Stimulated activated naive B cell treated with anti-CD40 and anti-IgM and Interleukin-4, amounts not matched to agents 10 μg/mL and 1 μg/mL and 100 μg/mL, for 72 hours (primary cell): ENCODE measurements at places on chromosomes 6 and 20.

- no peak for DNase-seq
These were observed 133.8 kb downstream of the CLIC5 start for GRCh38 chr6:45881705-45882467.

DNA sequence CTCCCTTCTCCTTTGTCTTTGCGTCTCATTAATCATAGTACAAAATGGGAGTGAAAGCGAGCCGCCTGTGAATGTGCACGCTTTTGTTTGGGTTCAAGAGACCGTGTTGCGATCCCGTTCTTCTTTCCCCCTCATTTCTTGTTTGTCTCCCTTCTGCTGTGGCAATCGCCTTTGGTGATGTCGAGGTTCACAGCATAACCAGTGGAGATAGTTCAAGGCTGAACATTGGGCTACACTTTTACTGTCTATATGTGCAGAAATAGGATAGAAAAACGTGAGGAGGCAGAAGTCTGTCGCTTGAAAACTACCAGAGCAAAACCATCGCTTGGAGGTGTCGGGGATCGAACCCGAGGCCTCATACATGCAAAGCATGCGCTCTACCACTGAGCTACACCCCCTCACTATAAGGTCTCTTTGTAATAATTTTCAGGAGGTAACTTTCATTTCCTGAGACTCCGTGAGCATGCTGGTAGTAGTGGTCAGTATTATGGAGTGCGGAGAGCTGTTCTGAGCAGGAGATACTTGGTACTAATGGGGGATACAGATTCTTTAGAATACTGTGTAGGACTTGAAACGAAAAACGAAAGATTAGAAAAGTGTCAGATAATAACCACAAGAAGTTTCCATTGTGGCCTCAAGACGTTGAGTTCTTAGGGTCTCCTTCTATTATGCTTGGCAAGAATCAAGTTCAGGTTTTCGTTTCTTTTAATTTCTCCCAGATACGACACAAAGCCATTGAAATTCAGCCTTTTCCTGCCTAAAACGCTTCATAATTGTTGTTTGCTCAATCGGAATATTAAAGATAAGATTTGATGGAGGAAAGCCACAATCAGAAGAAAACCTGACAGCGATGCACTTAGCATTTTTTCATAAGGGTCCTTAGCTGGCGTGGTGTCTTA, 106.6 kb downstream of the TRIM27 start:
- no peak for DNase-seq

GRCh38 chr6:3915076-3915791, 66.1 kb downstream of the FAM50B start:
- DNase-seq = no peak

GRCh38 chr20:35283441-35284266, 918 bp downstream of the EIF6 start:
- DNase-seq = no peak

DNA sequence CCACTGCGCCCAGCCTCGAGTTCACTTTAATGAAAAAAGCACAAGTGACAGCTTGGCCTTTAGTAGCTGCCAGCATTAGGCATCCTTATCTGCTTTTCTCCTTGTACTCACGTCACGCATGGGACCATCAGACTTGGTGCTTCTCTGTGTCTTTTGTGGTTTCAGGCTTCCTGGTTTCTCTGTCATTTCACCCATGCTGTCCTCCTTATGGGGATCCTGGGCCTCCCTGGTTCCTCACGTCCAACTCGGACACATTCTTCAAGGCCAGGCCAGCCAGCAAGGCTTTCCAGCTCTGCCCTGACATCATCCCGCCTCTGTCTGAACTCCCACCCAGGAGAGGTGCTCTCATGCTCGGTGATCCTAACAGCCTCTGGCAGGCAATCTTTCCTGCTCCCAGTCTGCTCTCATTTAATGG, 83.2 kb downstream of the TIAM2 start:
- no peak for DNase-seq

DNA sequence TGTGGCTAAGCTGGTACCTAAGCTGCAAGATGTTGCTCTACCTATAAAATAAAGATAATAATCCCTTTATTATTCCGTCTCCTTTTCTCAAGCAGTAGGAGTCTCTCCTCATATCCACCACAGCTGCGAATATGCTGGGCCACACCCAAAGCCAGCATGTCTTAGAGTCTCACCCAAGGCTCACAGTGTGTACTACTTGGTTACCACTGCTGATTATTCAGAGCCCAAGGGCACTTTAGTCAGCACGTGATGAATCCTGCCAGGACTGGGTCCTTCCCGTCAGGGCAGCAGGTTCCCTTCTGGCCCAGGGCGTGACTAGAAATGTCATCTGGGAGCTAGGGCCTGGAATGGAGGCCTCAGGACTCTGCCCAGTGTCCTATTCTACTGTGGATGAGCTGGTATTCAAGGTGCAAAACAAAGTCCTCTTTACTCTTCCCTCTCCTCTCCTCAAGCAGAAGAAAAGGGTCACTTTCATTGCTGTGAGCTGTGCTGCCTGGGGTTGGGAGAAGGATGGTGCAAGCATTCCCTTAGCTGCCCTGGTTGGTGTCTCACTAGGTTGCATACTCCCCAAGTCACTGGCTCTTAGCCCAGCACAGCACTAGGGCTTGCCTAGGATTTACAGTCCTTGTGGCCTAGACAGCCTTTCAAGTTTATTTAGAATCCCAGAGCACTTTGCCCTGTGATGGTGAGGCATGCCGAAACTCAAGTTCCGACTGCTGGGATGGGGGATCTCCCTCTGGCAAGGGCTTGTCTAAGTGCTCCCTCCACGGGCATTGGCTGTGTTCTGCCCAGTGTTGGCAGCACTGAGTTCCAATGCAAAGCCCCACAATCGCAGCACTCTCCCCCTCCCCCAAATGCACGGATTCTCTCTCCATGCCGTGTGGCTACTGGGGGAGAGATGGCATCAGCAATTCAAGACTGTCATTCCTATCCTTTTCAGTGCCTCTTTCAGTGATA, 320.2 kb downstream of the BTBD9 start:
- DNase-seq = no peak

GRCh38 chr6:128918886-128919285, 35.9 kb downstream of the LAMA2 start:
- DNase-seq = no peak

DNA sequence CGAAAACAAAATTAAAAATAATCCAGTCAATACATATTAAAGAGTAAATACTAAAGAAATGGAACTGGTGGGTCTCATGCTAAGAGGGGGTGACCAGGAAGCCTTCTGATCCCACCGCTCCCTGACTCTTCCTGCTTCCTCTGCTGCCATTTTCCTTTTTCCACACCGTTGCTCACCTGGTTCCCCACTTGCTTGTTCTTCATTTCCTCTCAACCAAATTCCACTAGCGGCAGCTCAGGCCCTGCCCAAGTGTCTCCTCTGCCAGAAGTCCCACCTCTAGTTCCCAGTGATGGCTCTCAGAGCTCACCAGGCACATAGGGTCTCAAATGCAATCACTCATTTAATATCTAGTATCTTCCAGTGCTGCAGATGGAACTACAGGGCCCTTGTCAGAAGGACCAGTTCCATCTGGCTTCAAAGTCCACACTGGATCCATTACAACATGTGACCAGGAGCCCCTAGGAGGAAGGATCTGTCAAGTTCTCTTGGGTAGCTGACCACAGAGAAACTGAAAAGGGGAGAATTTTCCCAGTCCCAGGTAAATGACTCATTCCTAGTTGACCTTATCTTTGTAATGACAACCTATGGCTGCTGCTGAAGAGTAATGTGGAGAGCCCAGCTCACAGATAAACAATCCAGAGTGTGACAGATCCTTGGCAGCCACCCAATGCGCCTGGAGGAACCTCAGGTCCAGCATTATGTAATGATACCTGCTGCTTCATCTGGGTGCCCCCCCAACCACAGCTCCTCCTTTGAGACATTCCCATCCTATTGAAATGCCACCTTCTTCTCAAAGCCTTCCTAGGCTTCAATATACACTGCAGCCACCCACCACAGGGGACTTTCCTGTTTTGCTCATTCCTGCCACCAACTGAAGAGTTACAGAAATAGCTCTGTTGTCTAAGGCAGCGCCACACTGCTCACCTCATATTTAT, 38.2 kb downstream of the ELMO2 start:
- DNase-seq = no peak

- DNase-seq = no peak
These were observed 294.3 kb downstream of the CDC5L start for GRCh38 chr6:44681761-44682160.

DNA sequence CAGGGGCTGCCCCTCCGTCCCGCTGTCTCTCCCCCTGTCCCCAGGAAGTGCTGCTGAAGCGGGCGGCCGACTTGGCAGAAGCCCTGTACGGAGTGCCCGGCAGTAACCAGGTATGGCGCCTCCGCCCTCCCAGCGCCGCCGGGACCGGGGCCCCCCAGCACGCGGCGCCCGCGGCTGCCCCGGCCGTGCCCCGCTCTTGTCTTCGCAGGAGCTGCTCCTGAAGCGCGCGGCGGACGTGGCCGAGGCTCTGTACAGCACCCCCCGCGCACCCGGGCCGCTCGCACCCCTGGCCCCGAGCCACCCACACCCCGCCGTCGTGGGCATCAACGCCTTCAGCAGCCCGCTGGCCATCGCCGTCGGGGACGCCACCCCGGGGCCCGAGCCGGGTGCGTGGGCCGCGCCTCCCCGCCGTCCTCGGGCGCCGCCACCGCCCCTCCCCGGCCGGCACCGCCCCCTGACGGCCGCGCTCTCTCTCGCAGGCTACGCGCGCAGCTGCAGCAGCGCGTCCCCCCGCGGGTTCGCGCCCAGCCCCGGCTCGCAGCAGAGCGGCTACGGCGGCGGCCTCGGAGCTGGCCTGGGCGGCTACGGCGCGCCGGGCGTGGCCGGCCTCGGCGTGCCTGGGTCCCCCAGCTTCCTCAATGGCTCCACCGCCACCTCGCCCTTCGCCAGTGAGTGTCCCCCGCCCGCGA, 48.4 kb downstream of the CPXM1 start:
- DNase-seq = peak; percentile 16

GRCh38 chr20:31596831-31597480, 8.1 kb upstream of the ID1 start:
- no peak for DNase-seq

GRCh38 chr6:139443231-139444112, 69.0 kb upstream of the CITED2 start:
- DNase-seq = no peak

- peak; percentile 35 for DNase-seq
These were observed 445.4 kb upstream of the DEFB115 start for GRCh38 chr20:30811885-30812671.

DNA sequence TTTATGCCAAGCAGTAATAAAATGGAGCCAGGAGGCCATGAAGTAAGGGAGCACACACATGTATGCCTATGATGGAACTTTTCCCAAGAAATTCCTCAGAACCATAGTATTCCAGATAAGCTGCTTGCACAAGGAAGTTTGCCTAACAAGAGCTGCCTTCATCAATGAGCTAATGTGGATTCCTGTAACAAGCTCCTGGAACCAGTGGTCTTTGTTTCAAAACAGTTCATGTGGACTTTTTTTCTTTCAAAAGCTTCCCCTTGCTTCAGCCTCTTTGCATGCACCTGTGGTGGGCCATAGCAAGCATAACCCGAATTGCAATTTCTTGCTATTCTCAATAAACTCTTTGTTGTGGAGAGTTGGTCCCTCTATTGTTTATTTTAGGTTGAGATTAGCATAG, 359.6 kb downstream of the UTRN start:
- no peak for DNase-seq

GRCh38 chr20:45097485-45098102, 3.3 kb downstream of the KCNS1 start:
- DNase-seq = no peak

- DNase-seq = no peak
These were observed 87.0 kb downstream of the TBC1D7 start for GRCh38 chr6:13241364-13241763.
